ENCODE measurements at places on chromosomes 2 and 18. TPM values are rescaled to one million over a fixed set of nuclear protein-coding genes. Genes with fewer than 3 reads are reported as not detected.

DNA sequence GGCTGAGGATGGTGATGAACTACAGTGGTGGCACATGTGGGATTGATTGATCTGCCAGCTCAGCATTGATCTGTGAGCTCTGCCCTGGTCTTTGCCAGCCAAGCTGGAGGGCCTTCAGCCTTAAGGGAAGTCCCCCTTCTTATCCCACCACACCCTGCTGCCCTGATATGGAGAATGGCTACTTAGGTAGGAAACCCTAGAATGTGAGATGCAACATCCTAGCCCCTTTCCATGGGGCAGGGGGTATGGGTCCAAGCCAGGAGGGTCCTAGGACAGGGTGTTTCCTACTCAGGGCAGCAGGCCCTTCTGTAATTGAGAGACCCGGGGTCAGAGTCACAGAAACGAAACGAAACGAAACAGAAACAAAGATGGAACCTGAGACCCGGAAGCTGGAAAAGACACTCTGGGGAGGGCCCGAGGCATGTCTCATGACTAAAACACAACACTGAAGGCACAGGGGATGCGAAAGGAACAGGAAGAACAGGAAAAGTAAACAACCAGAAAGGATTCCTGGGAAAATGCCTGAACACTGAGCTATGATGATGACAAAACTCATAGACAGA, 16.9 kb upstream of the SULT1C2 start:
- no peaks in the 10 kb centered on the region for H3K36me3 ChIP-seq
- no peaks in the 10 kb centered on the region for H3K4me1 ChIP-seq

DNA sequence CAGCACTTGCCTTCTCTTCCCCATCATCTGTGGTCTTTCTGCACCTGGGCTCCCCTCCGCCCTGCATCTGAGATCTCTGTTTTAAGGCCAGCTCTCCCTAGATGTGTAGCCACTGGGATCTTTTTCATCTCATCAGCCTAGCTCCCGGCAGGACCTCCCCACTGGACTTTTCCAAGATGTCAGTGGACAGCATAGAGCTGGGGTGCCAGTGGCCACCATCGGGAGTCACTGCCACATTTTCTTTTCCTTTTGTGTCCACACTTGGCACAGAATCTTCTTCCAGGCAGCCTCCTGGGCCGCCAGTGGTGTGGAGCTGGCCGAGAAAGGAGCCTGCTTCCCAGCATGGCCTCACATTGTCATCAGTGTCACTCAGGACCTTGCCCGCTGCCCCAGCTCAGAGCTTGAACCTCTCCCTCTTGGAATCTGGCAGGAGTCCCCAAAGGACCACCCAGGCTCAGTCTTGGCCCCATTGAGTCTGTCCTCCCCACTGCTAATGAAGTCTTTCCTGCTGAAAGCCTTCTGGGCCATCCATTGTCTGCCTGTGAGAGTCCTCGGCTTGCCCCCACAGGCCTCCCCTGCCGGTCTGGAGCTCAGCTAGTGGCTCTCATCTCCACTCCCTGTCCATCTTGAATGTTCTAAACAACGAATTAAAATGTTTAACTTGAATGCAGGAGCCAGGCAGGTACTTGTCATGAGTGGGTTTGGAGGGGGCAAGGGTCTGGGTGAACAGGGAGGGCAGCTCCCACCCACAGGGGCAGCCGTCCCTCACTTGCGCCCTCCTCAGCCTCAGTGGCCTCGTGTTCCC, 324.4 kb downstream of the GBX2 start:
- no peak overlapping the region for H3K4me3 ChIP-seq
- no peaks in the 10 kb centered on the region for H3K27me3 ChIP-seq
- no peaks in the 10 kb centered on the region for H3K36me3 ChIP-seq
- no peak overlapping the region for H3K27ac ChIP-seq
- no peaks in the 10 kb centered on the region for H3K4me1 ChIP-seq

- no peaks in the 10 kb centered on the region for H3K4me1 ChIP-seq
- no peak overlapping the region for H3K27ac ChIP-seq
- H3K4me3 ChIP-seq: no peak overlapping the region
- no peaks in the 10 kb centered on the region for H3K36me3 ChIP-seq
- H3K27me3 ChIP-seq: peaks cover 18% of the 10 kb centered on the region
- DNase-seq: no peak
Observed at GRCh38 chr2:164134336-164134735, 398.5 kb upstream of the FIGN start.

DNA sequence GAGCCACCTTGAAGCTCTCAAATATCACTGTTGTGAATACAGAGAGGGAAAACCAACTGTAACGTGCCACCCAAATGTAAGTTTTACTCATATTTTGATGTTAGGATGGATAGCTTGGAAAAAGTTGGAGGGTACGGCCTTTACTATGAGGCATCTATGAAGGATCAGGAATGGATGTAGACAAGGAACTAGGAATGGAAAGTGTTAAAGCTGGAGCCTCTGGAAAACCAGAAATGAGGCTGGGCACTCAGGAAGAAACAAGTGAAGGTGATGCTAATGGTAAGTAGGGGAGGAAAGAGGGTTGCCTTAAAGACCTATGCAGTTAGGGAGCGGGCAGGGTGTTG, 204 bp downstream of the TXNDC2 start:
- H3K4me1 ChIP-seq: peaks cover 5% of the 10 kb centered on the region
- no peak overlapping the region for H3K27ac ChIP-seq
- no peaks in the 10 kb centered on the region for H3K27me3 ChIP-seq
- DNase-seq: no peak

- no peaks in the 10 kb centered on the region for H3K36me3 ChIP-seq
- DNase-seq: peak; percentile 4
- no peak overlapping the region for H3K4me3 ChIP-seq
- H3K27ac ChIP-seq: no peak overlapping the region
Observed at GRCh38 chr18:45324495-45325113, 290.7 kb upstream of the SLC14A2 start.

GRCh38 chr2:19141234-19142004, 217.0 kb downstream of the OSR1 start:
- no peaks in the 10 kb centered on the region for H3K4me1 ChIP-seq
- H3K27me3 ChIP-seq: no peaks in the 10 kb centered on the region
- no peak for DNase-seq
- H3K4me3 ChIP-seq: no peak overlapping the region

GRCh38 chr2:239194731-239195317, 206.0 kb downstream of the HDAC4 start:
- no peak for DNase-seq
- H3K4me3 ChIP-seq: no peak overlapping the region
- no peaks in the 10 kb centered on the region for H3K27me3 ChIP-seq
- H3K36me3 ChIP-seq: no peaks in the 10 kb centered on the region
- H3K27ac ChIP-seq: no peak overlapping the region

DNA sequence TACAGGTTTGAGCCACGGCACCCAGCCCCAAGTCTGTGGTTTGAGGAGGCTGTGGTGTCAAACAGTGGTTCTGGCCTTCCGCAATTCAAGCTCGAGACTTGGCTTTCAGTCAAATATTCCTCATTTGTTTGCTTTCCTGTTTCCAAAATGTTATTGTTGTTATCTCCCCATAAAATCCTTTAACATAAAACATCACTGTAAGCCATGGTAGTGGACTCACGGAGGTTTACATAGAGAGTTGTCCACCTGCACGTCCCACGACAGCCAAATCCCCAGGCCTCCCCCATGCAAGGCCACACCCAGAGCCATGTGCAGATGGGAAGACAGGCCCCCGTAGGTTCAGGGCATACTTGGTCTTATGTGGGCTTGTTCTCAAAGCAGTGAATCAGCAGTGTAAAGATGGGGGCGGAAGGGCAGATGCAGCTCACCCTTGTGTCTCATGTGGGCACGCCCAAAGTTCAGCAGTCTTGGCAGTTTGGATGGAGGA, 18.9 kb upstream of the ST3GAL5 start:
- H3K27me3 ChIP-seq: no peaks in the 10 kb centered on the region
- no peak for DNase-seq
- H3K27ac ChIP-seq: no peak overlapping the region
- no peak overlapping the region for H3K4me3 ChIP-seq
- peaks cover 10% of the 10 kb centered on the region for H3K4me1 ChIP-seq

DNA sequence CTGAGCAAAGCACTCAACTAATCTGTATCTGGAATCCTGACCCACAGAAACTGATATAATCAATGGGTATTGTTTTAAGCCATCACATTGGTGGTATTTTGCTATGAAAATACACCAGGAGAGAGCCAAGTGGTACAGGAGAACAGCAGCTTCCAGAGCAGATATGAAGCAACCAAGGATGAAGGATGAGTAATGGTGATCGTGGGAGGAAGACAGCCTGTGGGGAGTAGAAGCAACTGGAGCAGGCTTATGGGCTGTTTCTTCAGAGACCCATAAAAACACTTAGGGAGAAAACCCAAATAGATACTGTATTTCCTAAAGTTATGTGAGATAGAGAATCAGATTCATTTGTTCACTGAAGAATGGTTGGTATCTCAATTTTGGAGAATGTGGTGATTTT, 330.8 kb downstream of the NUP35 start:
- no peaks in the 10 kb centered on the region for H3K4me1 ChIP-seq
- H3K27ac ChIP-seq: no peak overlapping the region
- no peaks in the 10 kb centered on the region for H3K27me3 ChIP-seq

GRCh38 chr2:122205641-122206040, 450.2 kb downstream of the TSN start:
- no peaks in the 10 kb centered on the region for H3K36me3 ChIP-seq
- peak; percentile 76 for DNase-seq
- peaks cover 38% of the 10 kb centered on the region for H3K4me1 ChIP-seq
- H3K27me3 ChIP-seq: no peaks in the 10 kb centered on the region
- no peak overlapping the region for H3K4me3 ChIP-seq

GRCh38 chr18:67300498-67300897, 216.0 kb downstream of the DSEL start:
- no peaks in the 10 kb centered on the region for H3K4me1 ChIP-seq
- no peaks in the 10 kb centered on the region for H3K27me3 ChIP-seq
- H3K4me3 ChIP-seq: no peak overlapping the region
- no peak overlapping the region for H3K27ac ChIP-seq
- H3K36me3 ChIP-seq: no peaks in the 10 kb centered on the region

GRCh38 chr2:17303521-17303920, 214.7 kb downstream of the RAD51AP2 start:
- DNase-seq: no peak
- H3K4me1 ChIP-seq: no peaks in the 10 kb centered on the region
- no peaks in the 10 kb centered on the region for H3K36me3 ChIP-seq
- H3K4me3 ChIP-seq: no peak overlapping the region
- H3K27me3 ChIP-seq: no peaks in the 10 kb centered on the region

GRCh38 chr2:35852-36251, 10.5 kb downstream of the FAM110C start:
- no peaks in the 10 kb centered on the region for H3K36me3 ChIP-seq
- no peaks in the 10 kb centered on the region for H3K27me3 ChIP-seq
- no peaks in the 10 kb centered on the region for H3K4me1 ChIP-seq
- H3K4me3 ChIP-seq: no peak overlapping the region
- DNase-seq: no peak
- no peak overlapping the region for H3K27ac ChIP-seq

MSH2 gene
- total RNA-seq: 83.7 TPM

RNF152 gene
- total RNA-seq: 3.6 TPM

MYO1B gene
- total RNA-seq: 48.3 TPM

FAM161A gene
- 14.9 TPM for total RNA-seq
